ENCODE measurements at places on chromosomes 1 and 21.

DNA sequence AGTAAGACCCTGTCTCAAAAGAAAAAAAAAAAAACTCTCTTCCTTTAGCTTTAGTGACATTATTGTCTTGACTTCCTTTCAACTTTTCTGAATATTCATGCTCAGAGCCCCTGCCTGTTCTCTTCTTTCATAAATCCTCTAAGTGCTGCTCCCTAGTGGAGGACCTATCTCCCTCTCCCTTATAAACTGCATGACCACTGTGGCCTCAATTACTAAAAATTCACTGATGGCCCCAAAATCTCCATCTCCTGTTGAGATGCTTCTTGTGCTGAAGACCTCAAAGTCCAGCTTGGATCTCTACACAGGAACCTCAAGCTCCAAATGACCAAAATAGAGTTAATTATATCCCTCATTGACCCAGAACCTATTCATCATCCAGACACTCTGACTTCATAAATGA lies 7.8 kb downstream of the ITLN1 start:
- no peak for DNase-seq

- DNase-seq = no peak
Measured at GRCh38 chr1:209655411-209656231, 3.4 kb upstream of the LAMB3 start.

DNA sequence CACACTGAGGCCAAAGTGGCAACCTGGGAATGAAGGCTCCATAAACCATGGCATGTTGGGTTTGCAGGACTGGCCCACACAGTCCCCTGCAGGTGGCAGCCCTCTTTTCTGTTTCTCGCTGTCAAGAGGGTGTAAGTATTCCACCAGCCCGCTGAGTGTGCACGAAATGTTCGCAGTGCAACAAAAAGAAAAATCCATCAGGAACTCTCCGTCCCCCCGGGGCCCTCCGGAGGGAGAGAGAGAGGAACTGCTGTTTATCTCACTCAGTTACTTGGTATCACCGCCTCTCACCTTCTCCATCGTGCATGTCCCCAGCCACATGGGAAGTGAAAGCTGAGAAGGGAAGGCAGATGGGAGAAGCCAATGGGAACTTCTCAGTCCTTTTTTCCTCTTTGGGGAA lies 38.3 kb downstream of the NCF2 start:
- DNase-seq = no peak

DNA sequence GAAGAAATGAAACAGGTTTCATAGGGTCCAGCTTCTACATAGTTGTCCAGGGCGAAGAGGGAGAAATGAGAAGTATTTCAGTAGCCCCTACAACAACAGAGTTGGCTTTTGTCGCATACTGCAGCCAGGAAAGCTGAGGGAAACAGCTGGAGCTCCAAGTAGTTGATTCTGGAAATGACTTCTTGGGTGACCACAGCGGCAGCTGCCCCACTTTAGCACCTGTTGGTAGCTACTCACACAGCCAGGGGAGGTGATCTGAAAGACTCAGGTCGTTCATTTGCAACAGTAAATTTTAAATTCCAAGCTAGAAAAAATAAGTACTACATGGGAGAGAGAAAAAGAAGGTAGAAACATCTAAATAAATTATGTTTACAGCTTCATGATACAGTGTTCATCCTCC lies 2.3 kb downstream of the TTC13 start:
- DNase-seq = no peak

DNA sequence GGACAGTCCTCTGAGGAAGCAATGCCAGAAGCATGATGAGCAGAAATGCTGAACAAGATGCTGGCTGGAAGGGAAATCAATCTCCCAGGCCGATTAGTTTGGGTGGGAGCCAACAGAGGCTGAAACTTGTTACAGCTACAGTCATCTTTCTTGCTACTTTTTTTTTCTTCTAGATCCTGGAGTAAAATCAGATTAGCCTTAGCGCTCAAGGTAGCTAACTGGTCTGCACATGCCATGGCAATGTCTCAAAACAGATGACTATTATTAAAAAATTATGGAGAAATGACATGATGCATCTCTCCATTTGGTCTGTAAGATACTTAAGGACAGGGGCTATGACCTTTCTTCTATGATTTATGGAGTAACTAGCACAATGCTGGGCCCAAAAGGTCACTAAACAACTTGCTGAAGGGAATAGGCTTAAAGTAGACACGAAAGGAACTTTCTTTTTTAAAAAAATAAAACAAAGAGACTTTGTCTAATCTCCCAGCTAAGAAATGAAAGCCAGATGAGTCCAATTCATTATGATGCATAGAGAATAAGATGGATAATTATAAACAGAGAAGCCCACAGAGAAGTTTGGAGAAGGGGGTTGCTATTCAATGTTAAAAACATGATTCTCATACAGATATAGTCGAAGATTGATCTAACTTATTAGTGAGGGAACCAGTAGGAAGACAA lies 42.5 kb downstream of the UTP25 start:
- no peak for DNase-seq

GRCh38 chr1:169361281-169361680 lies 6.3 kb downstream of the NME7 start:
- no peak for DNase-seq

GRCh38 chr1:4736254-4736653 lies 81.8 kb downstream of the AJAP1 start:
- no peak for DNase-seq

DNA sequence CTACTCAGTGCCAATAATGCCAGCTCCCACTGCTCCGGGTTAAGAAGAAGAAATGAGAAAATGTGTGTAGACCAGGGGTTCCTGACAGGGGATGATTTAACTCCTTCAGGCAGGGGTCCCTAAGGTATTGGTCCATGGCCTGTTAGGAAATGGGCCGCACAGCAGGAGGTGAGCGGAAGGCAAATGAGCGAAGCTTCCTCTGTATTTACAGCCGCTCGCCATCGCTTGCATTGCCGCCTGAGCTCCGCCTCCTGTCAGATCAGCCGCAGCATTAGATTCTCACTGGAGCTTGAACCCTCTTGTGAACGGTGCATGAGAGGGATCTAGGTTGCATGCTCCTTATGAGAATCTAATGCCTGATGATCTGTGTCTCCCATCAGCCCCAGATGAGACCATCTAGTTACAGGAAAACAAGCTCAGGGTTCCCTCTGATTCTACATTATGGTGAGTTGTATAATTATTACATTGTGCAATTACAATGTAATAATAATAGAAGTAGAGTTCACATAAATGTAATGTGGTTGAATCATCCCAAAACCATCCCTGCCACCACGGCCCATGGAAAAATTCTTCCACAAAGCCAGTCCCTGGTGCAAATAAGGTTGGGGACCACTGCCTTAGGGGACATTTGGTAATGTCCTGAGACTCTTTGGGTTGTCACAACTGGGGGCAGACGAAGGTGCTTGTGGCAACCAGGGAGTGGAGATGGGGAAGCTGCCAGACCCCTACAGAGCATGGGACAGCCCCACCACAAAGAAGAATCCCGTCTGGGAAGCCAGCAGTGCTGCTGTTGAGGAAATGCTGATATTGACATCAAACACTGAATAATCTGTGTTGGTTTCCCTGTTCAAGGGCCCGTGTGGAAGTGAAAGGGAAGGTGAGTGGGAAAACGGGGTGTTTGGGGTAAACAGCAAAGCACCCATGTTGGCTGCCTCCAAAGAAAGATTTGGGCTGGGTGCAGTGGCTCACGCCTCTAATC lies 60.8 kb downstream of the DHRS3 start:
- DNase-seq = no peak

- DNase-seq = no peak
Measured at GRCh38 chr1:168387781-168388760, 107.4 kb downstream of the TBX19 start.

GRCh38 chr1:207002724-207003146 lies 29.8 kb downstream of the C1orf116 start:
- no peak for DNase-seq

DNA sequence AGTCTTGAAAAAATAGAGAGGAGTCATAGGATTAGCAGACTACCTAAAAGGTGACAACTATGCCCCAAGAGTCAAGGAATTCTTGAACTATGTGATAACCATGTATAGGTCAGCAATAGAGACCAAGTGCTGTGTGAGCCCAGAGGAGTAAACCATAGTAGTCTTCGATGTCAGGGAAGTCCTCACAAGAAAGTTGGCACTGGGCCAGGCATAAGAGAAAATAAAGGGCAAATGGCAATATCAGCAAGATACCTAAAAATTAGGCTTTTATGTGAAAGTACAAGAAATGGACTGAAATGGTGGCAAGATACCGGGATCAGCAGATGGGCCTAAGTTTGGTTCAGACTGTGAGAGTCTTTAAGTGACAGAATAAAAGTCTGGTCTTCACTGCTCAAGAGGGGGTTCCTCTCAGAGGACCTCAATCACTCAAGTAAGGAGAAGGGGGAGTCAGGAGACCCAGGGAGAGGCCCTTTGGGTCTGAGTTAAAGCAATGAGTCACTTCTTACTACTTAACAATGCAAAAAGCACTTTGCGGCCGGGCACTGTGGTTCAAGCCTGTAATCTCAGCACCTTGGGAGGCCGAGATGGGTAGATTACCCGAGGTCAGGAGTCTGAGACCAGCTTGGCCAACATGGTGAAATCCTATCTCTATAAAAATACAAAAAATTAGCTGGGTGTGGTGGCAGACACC lies 95.0 kb downstream of the TEX35 start:
- no peak for DNase-seq

GRCh38 chr1:4081806-4082711 lies 182.0 kb upstream of the C1orf174 start:
- no peak for DNase-seq

- DNase-seq = no peak
Measured at GRCh38 chr21:32340863-32341848, 42.5 kb downstream of the MRAP start.

DNA sequence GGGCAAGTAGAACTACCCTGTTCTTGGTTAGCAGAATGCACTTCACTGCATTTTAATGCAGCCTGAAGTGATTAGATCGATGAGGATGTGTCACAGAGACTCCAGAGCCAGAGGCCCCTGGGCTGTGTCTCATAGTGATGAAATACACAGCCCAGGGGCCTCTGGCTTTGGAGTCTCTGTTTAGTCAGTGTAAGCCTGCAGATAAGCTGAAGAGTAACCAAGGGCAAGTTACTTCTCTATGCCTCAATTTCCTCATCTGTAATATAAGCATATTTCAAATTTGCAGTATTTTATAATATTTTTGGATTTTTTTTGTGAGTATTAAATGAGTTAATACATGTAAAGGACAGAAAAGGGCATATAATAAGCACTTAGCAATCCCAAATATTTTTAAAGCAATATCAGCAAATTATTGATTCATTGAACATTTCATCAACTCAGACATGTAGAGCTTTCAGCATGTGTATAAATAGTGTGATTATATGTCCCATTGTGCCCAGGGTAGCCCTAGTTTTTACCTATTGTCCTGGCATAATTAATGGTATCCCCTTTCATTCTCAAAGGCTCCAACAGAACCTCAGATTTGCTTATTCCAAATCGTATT lies 23.6 kb upstream of the APOBEC4 start:
- no peak for DNase-seq

DNA sequence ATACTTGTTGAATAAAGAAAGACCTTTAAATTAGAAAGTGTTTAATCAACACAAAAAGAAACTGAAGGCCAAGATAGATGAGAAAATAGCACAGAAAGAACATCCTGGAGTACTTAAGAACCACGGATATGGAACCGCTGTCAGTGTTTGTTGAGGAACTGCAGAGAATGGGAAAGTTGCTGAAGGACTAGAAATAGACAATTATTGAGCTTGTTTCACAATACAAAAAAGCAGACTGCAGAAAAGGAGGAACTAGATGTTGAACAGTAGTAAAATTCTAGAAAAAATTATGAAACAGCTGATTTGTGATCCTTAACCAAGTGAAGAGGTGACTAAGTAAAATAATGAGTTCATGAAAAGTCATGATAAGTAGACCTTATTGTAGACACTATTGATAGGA lies 29.7 kb downstream of the MYSM1 start:
- no peak for DNase-seq

DNA sequence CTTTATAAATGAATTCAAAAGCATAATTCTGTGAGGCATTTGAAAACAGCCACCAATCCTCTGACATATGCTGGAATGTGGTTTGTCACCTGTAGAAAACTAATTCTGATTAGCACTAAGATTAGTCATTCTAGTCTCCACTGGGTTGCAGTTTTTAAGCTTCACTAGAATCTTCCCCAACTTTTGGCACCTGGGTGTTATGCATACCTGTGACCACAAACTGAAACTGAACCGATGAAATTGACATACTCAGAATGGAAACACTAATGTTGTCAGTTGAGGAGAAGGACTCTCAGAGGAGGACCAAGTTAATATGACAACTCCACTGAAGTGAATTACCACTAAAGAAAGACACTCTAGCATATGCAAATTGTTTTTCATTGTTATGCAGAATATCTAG lies 285.8 kb upstream of the NEGR1 start:
- no peak for DNase-seq

GRCh38 chr1:204334455-204334854 lies 25.3 kb downstream of the PLEKHA6 start:
- DNase-seq = no peak

- peak; percentile 90 for DNase-seq
Measured at GRCh38 chr1:206503591-206504362, 3.6 kb upstream of the RASSF5 start.

GRCh38 chr21:27323331-27323730 lies 356.4 kb upstream of the ADAMTS5 start:
- no peak for DNase-seq

DNA sequence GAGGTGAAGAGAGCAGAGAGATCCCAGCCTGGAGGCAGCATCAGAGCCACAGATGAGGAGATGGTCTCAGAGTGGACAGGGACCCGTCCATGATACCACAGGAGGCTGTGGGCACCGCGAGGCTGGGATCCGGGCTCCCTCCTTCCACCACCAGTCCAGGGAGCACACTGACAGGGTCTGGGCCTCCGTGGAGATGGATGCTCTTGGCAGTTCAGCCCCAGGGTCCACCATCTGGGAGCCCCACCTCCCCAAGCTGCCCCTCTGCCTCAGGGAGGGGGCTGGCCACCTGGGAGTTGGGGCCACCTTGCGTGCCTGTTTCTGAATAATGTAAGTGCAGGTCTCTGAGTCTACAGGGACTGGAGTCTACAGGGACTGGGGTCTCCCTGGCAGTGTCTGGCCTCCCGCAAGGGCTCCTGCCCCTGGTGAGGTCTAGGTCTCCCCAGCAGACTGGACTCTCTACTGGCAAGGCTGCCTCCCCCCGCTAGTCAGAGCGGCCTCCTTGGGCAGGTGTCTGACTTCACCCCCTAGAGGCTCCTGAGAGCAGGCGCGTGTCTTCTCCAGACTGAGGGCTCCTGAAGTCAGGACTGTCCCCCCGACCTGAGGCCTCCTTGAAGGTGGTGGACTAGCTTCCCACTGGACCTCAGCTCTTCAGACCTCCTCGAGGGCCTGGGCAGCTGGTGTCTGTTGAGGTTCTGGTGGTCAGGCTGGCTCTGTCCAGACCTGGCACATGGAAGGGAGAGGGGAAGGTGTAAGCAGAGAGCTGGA lies 218.5 kb downstream of the PTPRU start:
- no peak for DNase-seq

- DNase-seq = no peak
Measured at GRCh38 chr1:221926441-221926840, 184.6 kb upstream of the DUSP10 start.

- no peak for DNase-seq
Measured at GRCh38 chr1:153429266-153430165, 13.2 kb downstream of the S100A7A start.

GRCh38 chr1:93159337-93159736 lies 20.9 kb downstream of the TMED5 start:
- DNase-seq = no peak

- no peak for DNase-seq
Measured at GRCh38 chr1:21293537-21294265, 3.4 kb upstream of the ECE1 start.
